ENCODE measurements at places on chromosomes 12 and 14. TPM values are rescaled to one million over a fixed set of nuclear protein-coding genes. Genes with fewer than 3 reads are reported as not detected.

The HCAR1 gene
- 0.13 TPM for total RNA-seq

The SLC25A21 gene
- 0.84 TPM for total RNA-seq

The TSHR gene
- not detected for total RNA-seq

The SLC22A17 gene
- 0.20 TPM for total RNA-seq

The SDR9C7 gene
- not detected for total RNA-seq

The IL22 gene
- not detected for total RNA-seq

The SYNDIG1L gene
- total RNA-seq: not detected

The CLEC4D gene
- not detected for total RNA-seq

The SLC2A13 gene
- 2.9 TPM for total RNA-seq

The AICDA gene
- not detected for total RNA-seq

The DLK1 gene
- not detected for total RNA-seq

The NAV3 gene
- total RNA-seq: 15.5 TPM

The IAPP gene
- not detected for total RNA-seq

The STAT2 gene
- 50.8 TPM for total RNA-seq

The SLC7A8 gene
- total RNA-seq: not detected

The LRRK2 gene
- total RNA-seq: 0.33 TPM

The AREL1 gene
- 24.5 TPM for total RNA-seq

The IL23A gene
- total RNA-seq: not detected

The ASPG gene
- not detected for total RNA-seq

The CISTR gene
- not detected for total RNA-seq
